Mucosa of descending colon (tissue), 3 donors: ENCODE measurements at places on chromosomes 16 and 17.

- no peak for DNase-seq
Observed at GRCh38 chr17:17545031-17545820, 46.3 kb downstream of the PEMT start.

DNA sequence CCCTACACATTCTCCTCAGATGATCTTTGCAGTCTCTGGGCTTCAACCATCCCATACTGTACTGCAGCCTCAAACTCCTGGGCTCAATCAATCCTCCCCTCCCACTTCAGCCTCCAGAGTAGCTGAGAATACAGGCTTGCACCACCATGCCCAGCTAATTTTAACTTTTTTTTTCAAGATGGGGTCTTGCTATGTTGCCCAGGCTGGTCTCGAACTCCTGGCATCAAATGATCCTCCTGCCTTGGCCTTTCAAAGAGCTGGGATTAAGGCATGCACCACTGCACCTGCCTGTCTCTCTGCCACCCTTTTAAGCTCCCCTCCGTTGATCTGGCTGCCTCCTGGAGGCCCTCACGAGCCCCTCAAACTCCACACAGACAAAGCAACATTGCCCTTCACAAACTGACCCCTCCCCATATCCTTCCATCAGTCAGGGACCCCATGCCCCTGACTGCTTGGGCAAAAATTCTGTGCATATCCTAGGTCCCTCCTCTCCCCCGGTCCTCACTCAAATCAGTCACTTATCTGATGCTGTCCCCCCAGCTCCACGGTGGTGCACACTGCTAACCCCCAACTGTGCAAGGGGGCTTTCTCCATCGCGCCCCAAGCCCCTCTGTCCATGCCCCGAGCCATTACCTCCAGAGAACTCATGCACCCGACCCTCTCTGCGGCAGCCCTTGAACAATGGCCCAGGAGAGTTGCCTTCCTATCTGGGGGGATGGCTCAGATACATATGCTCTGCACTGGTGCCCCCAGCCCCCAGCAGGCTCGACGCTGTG, 252.9 kb downstream of the KATNIP start:
- DNase-seq: no peak

GRCh38 chr16:87790292-87791100, 24.7 kb upstream of the KLHDC4 start:
- DNase-seq: no peak

DNA sequence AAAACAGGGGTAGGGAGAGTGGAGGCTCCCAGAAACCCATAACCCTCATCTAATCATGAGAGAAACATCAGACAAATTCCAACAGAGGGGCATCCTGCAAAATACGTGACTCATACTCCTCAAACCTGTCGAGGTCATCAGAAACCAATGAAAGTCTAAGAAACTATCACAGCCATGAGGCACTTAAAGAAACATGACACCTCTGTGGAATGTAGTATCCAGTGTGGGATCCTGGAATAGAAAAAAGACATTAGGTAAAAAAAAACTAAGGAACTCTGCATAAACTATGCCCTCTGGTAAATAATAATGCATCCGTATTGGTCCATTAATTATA, 16.4 kb downstream of the CDH5 start:
- no peak for DNase-seq

GRCh38 chr17:29445844-29446243, 55.7 kb downstream of the TAOK1 start:
- DNase-seq: no peak

- DNase-seq: no peak
Observed at GRCh38 chr16:265711-266110, 10.0 kb downstream of the RGS11 start.

DNA sequence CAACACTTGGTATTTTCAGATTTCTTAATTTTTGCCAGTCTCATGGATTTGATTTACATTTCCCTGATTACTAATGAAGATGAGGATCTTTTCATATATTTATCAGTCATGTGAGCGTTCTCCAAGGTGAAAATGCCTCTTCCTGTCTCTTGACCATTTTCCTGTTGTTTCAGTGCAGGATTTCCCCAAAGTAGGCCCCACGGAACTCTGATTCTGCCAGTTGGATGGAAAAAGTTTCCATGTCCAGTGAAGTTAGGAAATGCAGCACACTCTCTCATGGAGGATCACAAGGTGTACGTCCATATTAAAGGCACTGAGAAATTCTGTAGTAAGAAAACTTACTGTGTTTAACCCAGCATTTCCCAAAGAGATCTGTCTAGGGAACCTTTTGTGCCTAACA, 16.5 kb upstream of the LIMD2 start:
- DNase-seq: no peak
